Stomach (tissue), 19 donors: ENCODE measurements at places on chromosomes 2 and 18.

DNA sequence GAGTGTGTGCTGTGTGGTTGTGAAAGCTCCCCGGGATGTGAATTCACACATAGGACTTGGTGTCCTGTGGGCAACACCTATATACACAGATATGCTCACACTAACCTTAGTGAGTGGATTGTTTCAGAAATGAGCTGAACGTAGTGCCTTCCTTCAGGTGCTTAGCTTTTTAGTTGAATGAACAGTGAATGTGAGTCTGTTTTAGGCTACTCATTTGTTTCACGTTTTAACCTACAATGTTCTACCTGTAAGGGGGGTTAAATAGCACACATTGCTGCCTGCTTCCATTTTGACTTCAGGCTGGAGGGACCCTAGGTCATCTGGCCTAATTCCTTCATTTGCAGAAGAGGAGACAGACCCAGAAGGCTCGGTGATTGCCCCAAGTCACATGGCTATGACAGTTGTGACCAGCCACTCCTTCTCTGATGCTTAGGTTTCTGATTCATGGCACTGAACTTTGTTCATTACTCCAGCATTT is 1.0 kb downstream of the PLEK start:
- no peak for DNase-seq

GRCh38 chr2:216842636-216843035 is 17.2 kb downstream of the TNP1 start:
- peak; percentile 68 for DNase-seq

- no peak for DNase-seq
These were observed 207.5 kb upstream of the EPHA4 start for GRCh38 chr2:221779614-221780067.

GRCh38 chr2:67581751-67582150 is 184.6 kb downstream of the ETAA1 start:
- DNase-seq: no peak

DNA sequence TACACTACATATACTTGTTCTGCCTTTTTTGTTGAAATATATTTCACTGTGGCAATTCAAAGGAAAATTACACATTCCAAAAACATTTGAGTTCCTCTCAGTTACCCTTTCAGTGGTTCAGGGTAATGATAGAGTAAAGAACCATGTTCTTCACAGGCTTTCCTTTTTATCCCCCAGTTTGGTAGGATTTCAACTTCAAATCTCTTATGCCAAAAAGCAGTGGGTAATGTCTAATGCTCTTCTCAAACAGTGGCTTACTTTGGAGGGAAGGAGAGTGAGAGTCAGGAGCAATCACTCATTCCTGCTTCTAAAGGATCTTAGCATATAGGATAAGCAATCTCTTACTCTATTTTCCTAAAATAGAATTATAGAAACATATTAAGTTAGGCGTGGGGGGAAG is 290.6 kb downstream of the ZEB2 start:
- DNase-seq: no peak

DNA sequence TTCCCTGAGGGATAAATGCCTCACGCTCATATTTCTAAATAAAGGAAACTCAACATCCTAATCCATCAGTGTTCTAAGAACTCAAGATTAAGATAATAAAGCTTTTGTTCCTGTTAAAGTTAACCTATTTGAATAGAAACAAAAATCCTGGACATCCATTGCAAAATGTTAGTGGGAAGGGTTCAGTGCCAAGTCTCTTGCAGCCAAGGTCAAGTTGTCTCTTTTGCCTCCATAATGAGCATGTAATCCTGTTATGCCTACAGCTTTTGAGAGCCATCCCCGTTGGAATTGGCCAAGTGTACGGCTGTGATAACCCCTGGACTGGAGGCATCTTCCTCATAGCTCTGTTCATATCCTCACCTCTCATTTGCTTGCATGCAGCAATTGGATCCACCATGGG is 51.3 kb upstream of the SLC14A1 start:
- no peak for DNase-seq

- DNase-seq: no peak
These were observed 275.5 kb downstream of the MBD2 start for GRCh38 chr18:53948991-53949390.

DNA sequence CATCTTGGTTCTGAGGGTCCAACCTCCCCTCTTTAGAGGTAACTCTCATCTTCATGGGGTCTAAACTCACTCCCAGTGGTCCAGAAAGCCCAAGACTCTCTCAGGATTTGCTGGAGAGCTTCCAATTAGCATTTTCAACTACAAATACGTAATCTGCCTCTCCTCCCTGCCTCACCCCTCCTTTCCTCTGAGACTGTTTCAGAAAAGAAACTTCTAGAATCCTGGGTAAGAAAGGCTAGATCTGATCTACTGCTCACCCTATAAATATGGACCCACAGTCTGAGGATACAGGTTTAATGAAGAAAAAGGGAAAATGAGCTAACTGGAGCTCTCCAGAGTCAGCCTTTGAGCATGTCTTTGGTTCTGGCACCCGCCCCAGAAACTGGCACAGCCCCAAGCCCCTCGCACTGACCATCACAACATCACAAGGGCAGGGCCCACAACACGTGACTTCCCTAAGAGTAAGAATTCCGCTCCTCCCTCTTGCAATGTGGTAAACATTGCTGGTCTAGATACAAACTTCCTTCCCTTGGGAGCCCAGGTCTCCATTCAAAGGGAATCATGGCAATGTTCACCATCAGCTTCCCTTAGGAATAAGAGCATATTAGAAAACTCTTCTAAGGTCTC is 21.7 kb upstream of the IHH start:
- DNase-seq: peak; percentile 65

DNA sequence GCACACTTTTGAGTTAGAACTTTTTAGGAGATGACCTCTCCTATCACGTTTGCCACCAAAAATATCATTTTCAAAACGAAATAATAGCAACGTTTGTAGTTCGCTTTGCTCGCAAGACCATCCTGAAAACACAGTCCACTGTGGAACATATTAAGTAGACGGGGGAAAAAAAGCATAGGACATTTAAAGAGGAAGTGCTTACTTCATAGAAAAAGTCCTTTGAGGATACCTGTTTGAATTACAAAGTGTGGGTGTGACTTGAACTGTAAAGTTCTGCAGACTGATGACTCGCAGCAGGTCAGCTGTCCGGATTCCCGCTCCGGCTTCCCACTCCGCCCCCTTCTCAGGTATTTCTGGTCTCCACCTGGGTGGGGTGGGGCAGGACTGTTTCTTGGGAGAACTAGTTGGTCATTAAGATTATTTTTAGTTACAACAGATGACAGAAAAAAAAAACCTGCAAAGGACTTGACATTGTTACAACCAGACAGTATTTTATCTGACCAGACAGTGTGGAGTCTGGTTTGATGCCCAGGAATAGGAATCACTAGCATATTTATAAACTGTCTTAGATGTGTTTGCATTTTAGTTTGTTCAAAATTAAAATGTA is 13.3 kb downstream of the CNOT11 start:
- DNase-seq: peak; percentile 48

- DNase-seq: no peak
These were observed 383.1 kb upstream of the MEX3C start for GRCh38 chr18:51580580-51580979.

DNA sequence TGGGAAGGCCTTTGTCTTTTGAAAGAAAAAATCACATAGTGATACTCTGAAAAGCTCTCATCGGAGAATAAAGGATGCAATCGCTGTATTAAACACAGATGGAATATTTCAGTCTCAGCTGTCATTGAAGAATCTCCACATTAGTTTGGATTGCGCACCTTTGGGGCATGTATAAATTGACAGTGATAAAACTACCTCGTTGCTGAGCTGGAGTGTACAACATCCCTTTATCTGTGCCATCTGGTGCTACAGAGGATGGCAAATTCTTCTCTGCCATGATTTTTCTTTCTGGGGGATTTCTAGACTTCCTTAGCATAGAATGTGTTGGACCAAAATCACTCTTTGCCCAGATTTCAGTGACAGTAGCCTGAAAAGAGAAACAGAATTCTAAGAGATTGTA is 185.3 kb downstream of the PARD3B start:
- DNase-seq: no peak

- no peak for DNase-seq
These were observed 2.0 kb upstream of the CAPN10 start for GRCh38 chr2:240584486-240585031.
